Stimulated activated CD4-positive, alpha-beta T cell treated with anti-CD3 and anti-CD28 coated beads, Interleukin-15, amount 100 ng/mL, for 1 hour (primary cell): ENCODE measurements at places on chromosomes 7 and 10.

- no peak for DNase-seq
Observed at GRCh38 chr10:123645016-123645415, 21.1 kb upstream of the GPR26 start.

DNA sequence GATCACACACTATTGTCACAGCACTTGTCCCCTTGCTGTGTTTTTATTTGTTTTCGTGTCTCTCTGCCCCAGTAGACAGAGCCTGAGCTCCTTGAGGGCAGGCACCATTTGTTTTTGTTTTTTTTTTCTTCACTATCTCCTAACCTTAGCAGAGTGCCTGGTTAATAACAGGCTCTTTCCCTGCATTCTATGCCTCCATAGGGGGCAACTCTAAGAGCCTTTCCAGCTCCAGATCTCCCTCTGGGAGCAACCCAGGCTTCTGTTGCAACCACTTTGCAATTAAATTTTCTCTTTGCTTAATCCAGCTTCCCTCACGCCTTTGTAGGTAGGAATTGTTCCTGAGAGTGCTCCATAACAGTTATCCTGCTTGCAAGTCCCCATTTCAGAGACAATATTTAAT is 148.4 kb downstream of the PLXDC2 start:
- no peak for DNase-seq

- no peak for DNase-seq
Observed at GRCh38 chr7:105794741-105795729, 81.4 kb downstream of the ATXN7L1 start.

DNA sequence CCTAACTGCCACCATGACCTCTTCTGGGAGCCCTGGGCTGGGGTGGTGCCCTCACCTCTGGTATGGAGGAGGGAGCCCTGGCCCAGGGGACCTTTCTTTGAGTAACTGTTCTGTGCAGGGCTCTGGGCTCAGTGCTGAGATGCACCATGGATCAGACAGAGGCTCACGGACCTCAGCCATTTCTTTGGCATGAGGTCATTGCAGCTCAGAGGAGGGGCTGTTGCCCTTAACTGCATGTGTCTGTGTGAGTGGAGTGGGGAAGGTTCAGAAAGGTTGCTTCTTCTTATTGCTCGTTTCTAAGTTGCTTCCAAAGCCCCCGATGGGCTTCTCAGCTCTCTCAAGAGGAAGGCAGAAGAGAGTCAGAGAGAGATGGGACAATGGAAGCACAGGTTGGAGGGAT is 233.9 kb downstream of the RPS24 start:
- no peak for DNase-seq

GRCh38 chr10:85645926-85646711 is 720.5 kb downstream of the GRID1 start:
- no peak for DNase-seq
